ENCODE measurements at places on chromosomes 2 and 18.

GRCh38 chr2:39836638-39837037 is 57.6 kb upstream of the THUMPD2 start:
- DNase-seq: no peak

GRCh38 chr18:7459851-7460770 is 107.0 kb upstream of the PTPRM start:
- DNase-seq: peak; percentile 39

- DNase-seq: no peak
Observed at GRCh38 chr2:112634874-112635157, 10.9 kb upstream of the SLC20A1 start.

DNA sequence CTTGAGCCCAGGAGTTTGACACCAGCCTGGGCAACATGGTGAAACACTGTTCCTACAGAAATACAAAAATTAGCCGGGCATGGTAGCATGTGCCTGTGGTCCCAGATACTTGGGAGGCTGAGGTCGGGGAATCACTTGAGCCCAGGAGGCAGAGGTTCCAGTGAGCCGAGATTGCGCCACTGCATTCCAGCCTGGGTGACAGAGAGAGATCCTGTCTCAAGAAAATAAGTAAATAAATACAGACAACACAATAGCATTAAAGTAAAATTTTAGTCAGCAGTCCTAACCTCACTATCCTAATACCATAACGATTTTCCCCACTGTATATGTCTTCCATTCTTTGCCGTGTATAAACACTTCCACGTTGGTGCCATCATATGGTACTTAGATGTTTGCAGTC is 83.0 kb upstream of the MBOAT2 start:
- DNase-seq: no peak

DNA sequence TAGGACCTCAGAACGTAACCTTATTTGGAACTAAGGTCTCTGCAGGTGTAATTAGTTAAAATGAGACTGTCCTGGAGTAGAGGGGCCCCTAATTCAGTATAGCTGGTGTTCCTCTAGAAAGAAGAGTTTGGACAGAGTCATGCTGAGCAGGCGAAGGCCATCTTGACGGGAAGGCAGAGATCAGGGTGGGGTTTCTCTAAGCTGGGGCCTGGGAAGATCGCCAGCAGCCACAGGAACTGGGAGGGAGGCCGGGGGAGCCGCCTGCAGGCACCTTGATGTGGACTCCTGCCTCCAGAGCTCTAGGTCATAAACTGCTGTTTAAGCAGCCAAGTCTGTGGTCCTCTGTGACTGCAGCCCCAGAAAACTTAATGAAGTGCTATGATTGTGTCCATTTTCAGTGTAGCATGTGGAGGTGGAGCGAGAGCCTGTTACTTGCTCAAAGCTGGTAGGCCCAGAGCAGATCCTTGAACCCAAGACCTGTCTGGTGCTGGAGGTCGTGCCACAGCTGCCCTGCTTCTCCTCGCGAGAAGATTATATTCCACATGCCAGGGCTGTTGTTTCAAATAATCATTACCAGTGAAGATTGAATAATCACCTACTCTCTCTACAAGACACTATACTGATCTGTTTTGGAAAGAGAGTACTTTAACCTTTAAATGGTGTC is 105.7 kb downstream of the TPO start:
- DNase-seq: no peak

DNA sequence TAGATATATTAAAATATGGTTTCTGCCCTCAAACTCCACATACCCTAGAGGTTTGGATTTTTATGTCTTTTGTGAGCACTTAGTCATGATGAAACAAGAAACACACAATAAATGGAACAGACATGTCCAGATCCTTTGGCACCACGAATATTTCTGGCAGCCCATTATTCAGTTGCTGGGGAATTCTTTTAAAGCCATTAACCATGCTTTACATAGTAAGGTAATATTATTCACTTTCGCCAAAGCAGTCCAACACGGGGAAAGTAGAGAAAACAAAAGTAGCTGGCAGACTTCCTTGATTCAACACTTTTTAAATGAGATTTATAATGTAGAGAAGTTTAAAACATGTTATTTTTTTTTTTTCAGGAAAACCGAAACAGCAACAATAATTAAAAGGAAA is 235.4 kb downstream of the PIEZO2 start:
- peak; percentile 47 for DNase-seq

DNA sequence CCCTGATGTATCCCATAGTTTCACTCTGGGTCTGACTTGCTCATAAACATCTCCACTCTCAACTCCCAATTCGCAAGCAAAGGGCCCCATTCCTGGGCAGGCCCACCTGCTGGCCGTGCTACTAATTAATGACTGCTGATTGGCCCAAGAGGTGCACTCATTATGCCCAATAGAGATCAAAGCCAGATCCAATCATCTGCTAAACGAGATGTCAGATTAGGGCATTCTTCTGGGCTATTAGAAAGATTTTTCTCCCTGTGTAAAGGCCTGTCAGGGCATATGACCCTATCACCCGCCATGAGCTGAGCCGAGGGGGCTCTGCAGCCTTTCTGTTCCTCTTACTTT is 103.4 kb upstream of the HAAO start:
- DNase-seq: no peak

DNA sequence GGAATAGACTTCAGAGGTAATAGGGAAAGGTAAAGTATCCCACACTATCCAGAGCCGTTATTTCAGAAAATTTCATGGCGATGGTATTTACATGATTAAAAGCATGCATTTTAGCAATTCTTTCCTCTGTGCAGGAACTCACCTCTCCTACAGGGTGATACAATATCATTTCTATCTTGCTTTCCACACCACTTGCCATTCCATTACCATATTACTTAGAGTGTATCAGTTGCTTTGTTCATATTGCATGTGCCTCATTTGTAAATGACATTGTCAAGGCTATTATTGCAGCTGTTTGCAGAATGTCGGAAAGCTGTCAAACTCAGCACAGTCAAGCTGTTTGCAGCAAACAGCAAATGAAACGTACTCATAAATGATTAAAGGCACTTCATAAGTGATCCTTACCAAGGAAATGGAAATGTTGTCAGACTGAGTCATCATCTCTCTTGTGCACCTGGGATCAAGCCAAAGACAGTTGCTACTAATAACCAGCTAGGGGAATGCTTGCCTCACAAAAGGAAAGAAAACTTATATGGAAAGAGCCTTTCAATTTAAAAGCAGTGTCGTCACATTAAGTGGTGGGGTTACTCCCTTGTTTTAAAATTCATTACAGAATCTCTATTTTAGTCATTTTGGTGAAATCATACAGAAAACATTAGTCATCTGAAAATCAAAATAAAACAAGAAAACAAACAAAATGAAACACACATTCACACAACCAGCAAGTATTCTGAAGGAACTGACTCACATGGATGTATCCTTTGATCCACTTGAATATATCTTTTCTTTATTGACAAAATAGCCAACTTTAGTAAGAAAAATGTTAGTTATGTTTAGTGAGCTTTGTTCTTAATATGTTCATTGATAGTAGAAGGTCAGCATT is 1064.1 kb upstream of the CNTNAP5 start:
- DNase-seq: peak; percentile 23

DNA sequence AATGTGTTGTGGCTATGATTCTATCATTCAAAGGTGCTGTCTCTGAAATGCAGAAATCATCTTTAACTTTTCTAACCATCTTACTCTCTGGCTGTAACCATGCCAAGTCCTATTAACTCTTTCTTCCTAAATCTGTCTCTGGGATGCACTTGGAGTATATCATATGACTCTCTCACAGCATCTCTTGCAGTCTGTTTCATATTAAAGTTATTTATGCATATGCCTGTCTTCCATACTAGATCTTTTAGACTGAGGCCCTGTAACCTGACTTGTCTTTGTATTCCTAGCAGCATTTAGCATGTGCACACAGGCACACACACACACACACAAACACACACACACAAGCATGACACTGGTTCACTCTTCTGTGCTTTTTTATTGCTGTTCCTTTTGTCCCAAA is 320.6 kb downstream of the ETAA1 start:
- no peak for DNase-seq

- DNase-seq: no peak
Observed at GRCh38 chr2:198053148-198053547, 248.8 kb downstream of the PLCL1 start.

GRCh38 chr2:205482399-205483081 is 199.8 kb upstream of the NRP2 start:
- peak; percentile 66 for DNase-seq

- no peak for DNase-seq
Observed at GRCh38 chr2:134943540-134943939, 24.9 kb downstream of the CCNT2 start.

DNA sequence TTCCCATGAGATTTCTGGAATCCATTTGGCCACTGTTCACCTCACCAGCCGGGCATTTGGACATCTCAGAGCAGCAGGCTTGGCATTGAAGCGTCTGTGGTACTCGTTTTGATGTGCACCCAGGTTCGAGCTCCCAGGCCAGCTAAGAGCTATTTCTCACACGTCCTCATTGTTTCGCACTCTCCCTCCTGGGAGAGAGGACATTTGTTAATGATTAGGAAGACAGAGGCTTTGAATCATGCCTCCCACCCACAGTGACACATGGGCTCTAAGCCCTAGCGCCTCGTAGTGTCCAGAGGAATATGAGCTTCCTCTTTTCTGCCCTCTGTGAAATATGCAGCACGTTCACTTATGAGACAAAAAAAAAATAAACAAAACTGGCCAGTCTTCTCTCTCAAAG is 361.8 kb downstream of the RND3 start:
- no peak for DNase-seq

DNA sequence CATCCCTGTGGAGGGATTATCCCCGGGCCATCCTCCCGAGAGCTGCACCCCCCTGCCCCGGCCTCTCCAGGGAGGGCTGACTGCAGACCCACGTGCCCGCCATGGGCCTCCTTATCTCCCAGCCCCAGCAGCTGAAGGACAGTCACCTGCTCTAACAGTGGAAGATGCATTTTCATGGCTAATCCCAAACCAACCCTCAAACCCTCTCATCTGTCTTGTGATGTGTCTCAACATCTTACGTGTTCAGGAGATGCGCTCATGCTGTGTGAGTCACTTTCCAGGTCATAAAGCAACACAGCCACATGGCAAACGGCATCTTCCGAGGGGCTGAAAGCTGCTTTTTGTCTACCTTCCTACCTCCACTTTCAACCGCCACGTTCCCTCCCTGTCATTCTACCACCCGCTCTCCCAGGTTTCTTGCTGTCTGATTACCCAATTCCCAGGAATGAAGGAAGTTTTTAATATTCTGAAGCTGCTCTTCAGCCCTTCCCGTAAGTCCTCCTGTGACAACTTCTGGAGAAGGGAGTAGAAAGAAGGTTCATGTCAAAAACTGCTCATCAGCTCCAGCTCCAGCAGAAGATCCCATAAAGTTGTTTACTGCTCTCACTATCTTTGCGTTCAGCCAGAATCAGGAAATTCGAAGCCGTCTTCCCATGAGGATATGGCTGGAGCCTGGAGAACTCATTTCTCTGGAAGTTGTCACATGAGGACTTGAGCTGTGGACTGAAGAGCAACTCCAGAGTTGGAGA is 54.5 kb downstream of the MBP start:
- DNase-seq: no peak

DNA sequence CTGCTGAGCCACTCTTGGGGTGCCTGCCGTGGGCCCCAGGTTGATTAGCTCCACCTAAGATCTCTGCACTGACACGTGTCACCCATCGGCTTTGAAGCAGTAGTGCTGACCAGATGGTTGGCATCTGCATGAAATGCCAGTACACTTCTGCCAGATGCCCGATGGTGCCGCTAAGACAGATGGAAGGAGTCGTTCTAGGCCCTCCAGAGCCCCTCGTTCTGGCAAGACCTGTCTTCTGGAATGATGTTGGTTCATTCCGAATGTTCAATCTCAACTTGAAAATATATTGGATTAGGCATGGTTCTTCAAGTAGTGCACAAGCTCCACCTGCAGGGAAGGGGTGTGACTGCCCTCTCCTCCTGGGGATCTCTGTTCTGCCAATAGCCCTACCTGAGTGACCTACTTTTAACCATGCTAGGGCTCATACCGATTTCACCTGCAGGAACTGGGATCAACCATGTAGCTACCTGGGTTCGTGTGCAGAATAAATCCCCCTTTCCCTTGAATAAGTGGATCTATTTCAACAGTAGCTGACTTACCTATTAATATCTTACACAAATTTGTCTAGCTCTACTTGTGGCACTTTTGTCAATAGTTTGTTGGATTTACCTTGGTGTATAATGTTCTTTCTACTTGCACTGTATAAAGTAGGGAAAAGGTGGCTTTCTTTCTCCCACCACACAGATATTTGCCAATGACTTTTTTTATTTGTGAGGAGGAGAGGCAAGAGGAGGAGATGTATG is 342.6 kb downstream of the CTNNA2 start:
- no peak for DNase-seq

GRCh38 chr2:64273524-64274398 is 129.5 kb upstream of the PELI1 start:
- no peak for DNase-seq

DNA sequence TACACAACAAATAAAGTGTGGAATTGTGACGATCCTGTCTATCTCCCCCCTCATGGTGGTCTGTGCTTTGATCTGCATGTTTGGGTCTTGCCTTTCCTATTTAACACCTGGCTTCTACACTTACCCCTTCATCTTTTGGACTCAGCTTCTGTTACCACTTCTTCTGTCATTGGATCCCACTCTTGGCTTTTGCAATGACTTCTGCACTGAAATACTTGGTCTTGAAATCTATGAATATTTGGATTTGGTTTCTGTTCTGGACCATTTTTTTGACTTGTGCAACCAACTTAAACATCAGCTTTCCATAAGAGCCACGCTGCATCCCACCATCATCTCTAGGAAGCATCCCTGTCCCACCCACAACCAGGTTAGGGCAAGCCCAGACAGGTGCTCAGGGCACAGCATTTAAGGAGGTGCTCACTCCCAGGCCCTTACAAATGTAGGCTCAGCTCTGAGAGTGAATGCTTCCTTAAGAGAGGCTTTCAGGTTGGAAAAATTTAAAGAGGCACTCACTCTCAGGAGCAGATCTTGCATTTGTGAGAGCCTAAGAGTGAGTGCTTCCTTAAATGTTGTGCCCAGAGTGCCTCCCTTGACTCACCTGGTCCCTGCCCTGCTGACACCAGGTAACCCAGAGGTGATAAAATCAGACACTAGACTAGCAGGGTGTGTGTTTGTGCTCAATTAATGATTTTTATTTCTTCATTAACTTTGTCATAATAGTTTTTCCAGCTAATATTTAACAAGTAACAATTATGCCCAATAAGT is 124.5 kb upstream of the SH3BP4 start:
- DNase-seq: no peak

- no peak for DNase-seq
Observed at GRCh38 chr2:61943251-61943650, 37.8 kb downstream of the COMMD1 start.

Measured in femur (tissue), 1 donor.